Neuronal stem cell (in vitro differentiated cells): ENCODE measurements at places on chromosomes 5 and 9.
A peak's percentile ranks its signal among the peaks of the same experiment; 100 is the strongest.

GRCh38 chr5:14250084-14250695 lies 107.0 kb downstream of the TRIO start:
- DNase-seq = peak; percentile 46

DNA sequence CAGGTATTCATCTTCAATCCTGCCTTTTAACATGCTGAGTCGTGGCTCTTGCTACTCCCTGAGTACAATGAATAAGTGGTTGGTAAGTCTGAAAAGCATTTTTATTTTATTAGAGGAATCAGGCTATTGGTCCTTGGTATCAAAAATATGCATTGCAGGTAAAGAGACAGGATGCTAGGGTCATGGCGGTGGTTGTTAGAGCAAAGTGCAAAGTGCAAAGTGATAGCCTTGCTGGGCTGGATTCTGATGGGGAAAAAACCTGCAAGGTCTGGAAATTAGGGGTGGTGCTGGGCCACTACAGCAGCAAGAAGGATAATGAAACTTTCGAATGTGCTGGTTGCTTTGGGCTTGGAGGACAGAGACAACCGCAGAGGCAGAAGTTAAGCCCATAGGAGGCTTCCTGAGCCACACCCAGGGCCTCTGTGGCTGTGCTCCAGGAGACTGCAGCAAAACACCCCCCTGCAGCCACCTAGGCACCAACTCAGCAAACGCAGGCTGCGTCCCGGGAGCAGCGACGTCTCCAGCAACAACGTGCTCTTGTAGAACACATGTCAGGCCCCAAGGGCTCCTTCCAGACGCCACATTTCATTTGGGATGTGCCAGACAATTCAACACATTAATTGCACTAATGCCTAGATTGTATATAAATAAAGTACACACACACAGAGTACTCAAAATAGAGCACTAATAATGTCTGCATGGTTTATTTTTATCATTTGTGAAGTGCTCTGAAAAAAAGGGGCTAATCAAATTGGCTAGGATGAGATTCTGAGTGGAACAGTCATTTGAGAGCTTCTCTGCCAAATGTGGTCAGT lies 149.8 kb upstream of the RAPGEF1 start:
- no peak for DNase-seq

- DNase-seq = no peak
Observed at GRCh38 chr5:11378461-11378860, 525.8 kb downstream of the CTNND2 start.

- peak; percentile 24 for DNase-seq
Observed at GRCh38 chr5:126869005-126869451, 92.1 kb downstream of the LMNB1 start.

DNA sequence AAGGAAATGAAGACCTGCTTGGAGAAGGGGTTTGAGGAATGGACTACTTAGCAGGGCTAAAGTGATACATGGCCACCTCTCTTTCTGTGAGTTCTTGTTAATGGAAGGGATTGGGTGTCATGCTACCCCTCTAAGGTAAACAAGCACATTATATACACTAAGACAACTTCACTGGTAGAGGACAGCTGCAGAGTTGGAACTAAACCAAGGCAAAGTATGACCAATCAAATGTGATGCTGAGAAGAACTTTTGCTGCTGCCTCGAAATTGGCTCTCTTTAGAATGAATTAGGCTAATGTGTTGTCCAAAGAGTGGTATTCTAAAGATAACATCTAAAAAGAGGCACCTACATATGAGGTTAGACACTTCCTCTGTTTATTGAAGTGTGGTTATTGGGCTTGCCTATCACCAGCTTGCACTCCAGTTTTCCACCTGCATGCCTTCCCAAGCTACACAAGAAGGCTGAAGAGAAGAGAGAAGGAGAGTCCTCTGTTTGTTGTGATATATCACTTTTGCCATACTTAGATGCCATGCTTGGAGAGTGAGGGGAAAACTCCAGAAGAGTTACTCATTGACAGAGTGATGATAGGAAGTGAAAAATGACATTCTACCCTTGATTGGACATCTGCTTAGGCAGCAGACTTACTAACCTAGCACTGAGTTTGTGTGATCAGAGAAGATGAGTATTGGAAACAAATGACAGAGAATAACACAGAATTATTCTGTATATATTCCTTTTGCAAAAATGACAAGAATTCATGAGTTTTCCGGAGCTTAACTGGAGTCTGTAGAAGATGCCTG lies 536.1 kb downstream of the ZNF608 start:
- DNase-seq = no peak

GRCh38 chr5:177329883-177330282 lies 18.2 kb upstream of the MXD3 start:
- DNase-seq = no peak

DNA sequence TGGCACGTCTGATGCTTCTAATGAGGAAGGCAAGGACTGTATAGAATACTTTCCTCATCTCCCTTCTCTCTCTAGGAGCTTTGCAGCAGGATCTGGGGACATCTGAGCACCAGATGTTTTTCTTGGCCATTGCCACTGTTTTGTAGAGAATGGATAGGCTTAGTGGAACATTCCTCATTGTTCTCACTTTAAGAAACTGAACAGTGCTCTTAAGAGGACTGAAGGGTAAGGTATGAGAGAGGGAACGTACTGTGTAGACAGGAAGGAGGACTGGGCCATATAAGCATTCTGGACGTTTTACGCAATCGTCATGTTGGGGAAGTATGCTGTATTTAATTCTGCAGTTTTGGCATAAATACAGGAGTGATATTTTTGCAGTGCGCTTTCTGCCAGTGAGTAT lies 70.6 kb downstream of the SMARCA2 start:
- DNase-seq = no peak
